ENCODE measurements at places on chromosomes 2 and 18.

GRCh38 chr2:46885376-46885775 is 30.2 kb downstream of the MCFD2 start:
- no peak for DNase-seq

- DNase-seq = no peak
These were observed 24.7 kb upstream of the ARL4C start for GRCh38 chr2:234521536-234521935.

GRCh38 chr2:128602699-128603101 is 284.0 kb upstream of the HS6ST1 start:
- DNase-seq = no peak

DNA sequence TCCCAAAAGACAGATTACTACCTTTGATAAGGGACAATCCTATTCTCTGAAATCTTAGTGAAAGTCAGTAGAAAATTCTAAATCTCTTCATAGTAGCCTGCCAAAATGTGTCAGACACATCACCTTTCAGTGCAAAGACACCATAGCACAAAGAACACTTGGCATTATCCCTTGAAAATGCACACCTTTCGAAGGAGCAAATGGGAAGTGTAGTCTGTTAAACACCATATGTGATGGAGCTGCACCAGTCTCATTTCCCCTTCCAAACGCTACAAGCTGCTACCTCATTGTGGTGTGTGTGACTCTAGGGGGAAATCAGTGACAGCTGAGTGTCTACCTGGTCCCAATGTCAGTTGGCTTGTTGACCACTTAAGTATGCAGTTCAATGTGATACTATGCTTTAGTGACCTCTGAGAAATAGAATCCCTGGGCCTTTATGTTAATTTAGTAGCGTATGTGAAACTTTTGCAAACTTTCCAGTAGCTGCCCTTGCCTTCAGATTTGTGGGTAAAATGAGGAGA is 551.7 kb downstream of the ARHGAP15 start:
- no peak for DNase-seq

- no peak for DNase-seq
These were observed 2.4 kb downstream of the FBXO11 start for GRCh38 chr2:47903781-47904490.

DNA sequence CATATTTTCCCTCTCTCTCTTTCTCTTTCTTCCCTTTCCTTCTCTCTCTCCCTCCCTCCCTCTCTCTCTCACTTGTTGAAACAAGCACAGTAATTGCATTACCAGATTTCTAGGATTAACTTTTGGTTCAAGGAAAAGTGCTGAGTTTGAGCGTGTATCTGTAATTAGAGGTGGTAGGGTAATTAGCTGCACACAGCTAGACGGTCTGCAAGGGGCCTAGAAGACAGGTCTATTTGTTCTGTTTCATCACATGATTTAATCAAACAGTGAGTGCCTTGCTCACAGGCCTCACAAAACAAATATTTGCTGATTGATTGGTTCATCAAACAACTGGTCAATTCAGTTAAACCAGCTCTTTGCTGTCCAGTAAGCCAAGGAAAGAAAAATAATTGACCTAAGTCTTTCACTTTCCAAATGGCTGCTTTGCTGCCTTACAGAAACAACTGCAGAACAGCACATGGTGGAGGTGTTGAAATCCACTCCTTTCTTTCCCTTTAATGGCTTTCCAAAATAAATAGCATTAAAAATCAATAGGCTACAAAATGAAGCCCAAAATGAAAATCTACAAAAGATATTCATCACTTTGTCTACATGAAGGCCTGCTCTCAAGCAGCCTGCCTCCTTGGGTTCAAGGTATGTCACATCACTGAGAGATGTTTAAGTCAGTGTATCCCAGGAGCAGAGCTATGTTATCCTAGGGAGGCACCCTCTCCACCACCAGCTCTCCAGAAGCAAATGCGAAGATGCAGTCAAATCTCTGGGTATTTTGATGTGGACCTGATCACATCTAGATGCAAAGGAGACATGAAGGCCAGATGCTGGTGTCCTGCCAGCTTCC is 264.4 kb upstream of the SIX2 start:
- no peak for DNase-seq

DNA sequence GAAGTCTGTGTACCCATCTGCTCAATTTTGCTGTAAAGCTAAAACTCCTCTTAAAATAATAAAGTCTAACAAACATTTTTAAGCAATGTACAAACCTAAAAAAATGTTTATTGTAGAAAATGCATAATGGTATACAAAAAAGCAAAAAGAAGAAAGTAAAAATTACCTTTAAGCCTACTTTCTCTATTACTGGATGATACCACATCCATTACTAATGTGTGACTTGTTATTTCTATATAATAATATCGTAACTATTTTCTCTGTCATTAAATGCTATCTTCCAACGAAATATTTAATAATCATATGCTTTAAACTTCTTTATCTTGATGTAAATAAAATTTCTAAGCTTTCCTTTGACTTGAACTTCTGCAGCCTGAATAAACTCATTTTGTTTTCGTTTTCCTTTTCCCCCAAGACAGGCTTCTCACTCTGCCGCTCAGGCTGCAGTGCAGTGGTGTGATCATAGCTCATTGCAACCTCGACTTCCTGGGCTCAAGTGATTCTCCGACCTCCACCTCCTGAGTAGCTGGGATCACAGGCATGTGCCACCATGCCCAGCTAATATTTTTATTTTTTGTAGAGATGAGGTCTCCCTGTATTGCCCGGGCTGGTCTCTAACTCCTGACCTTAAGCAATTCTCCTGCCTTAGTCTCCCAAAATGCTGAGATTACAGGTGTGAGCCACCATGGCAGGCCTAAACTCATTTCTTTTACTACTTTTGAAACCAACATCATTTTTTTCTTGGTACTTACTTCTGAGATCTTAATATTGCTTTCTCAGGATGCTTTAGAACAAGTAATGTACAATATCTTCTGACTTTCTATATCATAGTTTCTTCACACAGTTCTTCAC is 18.1 kb upstream of the DNAH7 start:
- DNase-seq = no peak

DNA sequence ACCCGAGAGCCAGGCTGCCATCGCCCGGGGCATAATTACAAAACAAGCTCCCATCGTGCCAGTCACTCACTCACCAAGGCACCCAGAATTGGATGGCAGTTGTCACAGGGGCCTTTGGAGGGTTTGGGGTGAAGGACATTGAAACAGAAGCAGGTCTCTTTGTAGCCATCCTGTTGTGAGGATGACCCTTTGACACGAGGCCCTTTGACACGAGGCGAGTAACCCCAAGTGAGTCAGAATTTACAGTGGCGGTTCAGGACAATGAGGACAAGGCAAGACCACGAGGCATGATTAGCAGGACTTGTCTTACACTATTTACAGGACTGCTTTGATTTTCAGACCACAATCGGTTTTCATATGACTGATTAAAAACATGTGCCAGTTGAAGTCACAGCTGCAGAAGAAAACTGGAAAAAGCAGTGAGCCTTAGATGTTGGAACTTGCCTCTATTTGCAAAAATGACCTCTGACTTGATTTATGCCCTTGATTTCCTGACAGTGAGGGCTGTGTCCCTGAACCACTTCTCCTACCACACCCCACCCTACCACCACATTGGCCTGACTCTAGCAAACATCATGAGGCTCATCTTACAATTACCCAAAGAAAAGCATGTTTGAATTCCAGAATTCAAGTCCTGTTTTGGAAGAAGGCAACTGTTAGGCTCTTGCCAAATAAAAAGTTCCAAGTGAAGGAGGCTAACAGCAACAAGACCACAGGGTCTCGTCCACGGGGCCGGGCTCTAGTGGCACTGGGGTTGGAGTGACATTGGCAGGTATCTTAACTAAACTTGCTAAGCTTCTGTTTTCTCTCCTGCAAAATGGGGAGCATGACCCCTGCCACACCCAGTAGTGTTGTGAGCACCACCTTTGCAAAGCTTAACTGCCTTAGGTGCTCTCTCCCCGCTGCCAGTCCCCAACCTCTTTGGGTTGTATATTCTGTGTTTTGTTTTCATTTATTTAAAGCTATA is 64.4 kb upstream of the FOSL2 start:
- no peak for DNase-seq

DNA sequence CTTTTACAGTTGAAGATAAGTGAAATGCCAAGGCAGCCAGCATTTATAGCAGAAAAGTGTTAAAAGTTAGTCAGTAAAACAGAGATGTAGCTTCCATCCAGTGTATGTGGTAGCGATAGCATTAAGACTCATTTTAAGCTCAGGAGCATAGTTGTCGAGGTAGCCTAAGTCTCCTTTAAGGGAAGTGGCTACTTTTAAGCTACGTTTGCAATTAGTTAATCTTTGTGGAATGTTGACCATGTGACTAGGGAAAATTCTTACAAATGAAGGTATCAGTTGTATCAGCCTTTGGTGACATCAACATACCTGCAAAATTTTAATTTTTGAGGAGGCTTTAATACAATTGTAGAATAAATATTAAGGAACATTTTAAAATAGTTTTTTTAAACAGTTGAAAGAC is 61.9 kb downstream of the LHCGR start:
- DNase-seq = no peak
